ENCODE measurements at places on chromosomes 2 and 18.

DNA sequence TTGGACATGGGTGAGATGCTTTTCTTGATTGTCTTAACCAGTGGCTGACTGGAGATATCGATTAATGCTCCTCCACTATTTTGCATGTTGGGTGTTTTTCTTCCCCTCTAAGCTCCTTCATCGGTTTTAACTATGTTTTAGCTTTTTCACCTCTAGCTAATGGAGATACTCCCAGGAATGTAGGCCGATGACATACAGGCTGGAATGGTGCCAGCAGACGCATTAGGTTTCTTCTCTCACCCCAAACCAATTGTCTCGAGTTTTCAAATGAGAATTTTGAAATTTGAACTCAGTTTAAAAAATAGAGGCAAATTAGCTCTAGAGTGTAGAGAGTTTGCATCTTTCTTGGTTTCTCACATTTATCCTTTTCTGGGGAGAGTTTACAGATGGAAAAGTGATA is 247.6 kb downstream of the RPRM start:
- DNase-seq = no peak

DNA sequence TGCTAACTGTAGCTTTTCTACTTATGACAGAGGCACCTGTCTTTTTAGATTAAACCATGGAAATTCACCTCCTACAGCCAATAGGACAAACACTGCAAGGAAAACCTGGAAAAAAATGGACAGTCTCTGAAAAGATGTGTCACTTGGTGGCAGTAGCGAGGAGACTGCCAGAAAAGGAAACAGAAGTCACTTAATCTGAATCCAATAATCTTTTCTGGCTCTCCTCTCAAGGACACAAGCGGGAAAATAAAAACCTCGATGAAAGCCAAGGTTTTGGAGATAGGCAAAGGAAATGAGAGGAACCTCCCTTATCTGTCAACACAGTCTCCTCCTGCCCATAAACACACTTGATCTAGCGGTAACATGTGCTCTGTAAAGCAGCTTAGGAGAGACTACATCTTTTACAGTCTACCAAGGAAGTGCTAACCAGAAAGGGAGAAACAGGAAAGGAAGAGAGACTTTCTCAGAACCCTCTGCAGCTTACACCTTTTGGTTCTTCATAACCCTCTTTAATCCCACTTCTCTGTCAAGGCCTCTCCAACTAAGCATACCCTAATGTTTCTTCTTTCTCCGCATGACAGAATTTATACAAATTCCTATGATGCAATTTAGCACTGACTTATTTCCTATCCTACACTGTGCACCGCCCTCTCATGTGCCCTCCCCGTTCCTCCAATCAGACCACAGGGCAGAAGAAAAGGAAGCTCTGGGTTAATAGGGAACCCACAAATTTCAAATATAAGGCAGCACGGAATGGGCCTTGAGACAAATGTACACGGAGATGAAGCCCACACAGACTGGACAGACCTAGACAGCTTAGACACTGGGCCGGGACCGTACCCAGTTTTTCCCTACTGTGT is 52.8 kb downstream of the CLASP1 start:
- DNase-seq = no peak

GRCh38 chr2:42652086-42652485 is 83.7 kb downstream of the MTA3 start:
- no peak for DNase-seq

- DNase-seq = no peak
These were observed 56.1 kb downstream of the FARP2 start for GRCh38 chr2:241412144-241412543.

DNA sequence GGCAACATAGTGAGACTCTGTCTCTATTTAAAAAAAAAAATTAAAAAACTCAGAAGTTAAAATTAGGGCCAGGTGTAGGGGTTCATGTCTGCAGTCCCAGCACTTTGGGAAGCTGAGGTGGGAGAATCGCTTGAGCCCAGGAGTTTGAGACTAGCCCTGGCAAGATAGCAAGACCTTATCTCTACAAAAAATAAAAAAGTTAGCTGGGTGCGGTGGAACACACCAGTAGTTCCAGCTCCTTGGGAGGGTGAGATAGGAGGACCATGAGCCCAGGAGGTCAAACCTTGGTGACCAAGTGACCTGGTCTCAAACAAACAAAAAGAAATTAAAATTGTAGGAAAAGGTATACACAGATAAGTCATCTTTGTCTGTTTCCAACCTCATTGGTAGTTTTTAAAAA is 11.3 kb downstream of the TTLL4 start:
- DNase-seq = no peak

- DNase-seq = no peak
These were observed 324.5 kb upstream of the THUMPD2 start for GRCh38 chr2:40103590-40103989.

- DNase-seq = no peak
These were observed 448.1 kb downstream of the DCDC2C start for GRCh38 chr2:4151521-4151920.

- DNase-seq = no peak
These were observed 8.5 kb downstream of the RAB17 start for GRCh38 chr2:237581751-237582746.

- DNase-seq = no peak
These were observed 1.3 kb upstream of the TBC1D8 start for GRCh38 chr2:101152272-101153076.

GRCh38 chr2:62706721-62707521 is 1.4 kb downstream of the EHBP1 start:
- DNase-seq = no peak

- DNase-seq = no peak
These were observed 63.2 kb downstream of the ADCY3 start for GRCh38 chr2:24856791-24857211.

DNA sequence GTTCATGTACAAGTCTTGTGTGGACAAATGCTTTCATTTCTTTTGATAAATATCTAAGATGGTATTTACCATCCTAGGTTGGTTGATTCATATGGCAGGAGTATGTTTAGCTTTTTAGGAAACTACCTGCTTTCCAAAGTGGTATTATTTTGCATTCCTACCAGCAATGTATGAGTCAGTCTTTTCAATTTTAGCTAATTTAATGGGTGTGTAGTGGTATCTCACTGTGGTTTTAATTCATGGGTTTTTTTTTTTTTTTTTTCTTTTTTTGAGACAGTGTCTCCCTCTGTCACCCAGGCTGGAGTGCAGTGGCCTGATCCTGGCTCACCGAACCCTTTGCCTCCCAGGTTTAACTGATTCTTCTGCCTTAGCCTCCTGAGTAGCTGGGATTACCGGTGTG is 4.2 kb downstream of the ZNF512 start:
- DNase-seq = no peak

GRCh38 chr2:176585291-176585690 is 316.0 kb downstream of the MTX2 start:
- no peak for DNase-seq

DNA sequence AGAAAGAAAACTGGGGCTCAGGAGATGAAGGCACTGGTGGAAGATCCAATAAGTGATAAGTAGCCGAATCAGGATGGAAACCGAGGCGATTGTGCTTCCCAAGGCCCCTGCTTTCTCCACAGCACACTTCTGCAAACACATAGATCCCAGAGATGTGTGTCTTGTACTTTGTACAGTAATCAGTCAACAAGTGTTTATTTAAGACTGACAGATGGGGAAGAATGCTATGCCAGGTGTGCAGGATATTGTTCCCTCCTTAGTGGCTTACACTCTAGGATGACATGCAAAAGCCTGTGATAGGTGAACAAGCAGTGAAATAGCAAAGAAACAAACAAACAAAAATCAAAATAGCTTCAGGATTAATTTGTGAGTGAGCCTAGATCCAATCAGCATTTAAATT is 116.6 kb downstream of the ACTR3 start:
- DNase-seq = no peak

- DNase-seq = no peak
These were observed 40.8 kb upstream of the CYP1B1 start for GRCh38 chr2:38116762-38117161.

GRCh38 chr2:23219666-23220065 is 165.3 kb upstream of the KLHL29 start:
- DNase-seq = no peak

GRCh38 chr2:55452879-55453278 is 33.2 kb upstream of the CCDC88A start:
- no peak for DNase-seq

DNA sequence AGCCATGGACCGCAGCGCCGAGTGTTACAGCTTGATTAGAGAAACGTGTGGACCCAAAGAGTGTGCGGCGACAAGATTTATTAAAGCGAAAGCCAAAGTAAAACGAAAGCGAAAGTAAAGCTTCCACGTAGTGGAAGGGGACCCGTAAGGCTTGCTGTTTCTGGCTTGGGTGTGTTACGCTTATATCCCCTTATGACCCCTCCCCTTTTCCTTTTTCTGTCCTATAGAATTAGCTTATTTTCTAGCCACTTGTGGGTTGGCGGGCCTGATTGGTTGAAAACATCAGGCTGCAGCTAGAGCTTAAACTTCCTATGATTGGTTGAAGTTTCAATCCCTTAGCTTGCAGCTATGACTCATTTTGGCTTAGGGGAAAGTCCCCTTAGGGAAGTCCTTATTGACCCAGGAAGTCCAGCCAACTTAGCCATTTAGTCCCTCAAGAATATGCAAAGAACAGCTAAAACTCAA is 969.7 kb downstream of the DCDC2C start:
- no peak for DNase-seq

- no peak for DNase-seq
These were observed 152.8 kb downstream of the SMAD2 start for GRCh38 chr18:47777626-47778025.

DNA sequence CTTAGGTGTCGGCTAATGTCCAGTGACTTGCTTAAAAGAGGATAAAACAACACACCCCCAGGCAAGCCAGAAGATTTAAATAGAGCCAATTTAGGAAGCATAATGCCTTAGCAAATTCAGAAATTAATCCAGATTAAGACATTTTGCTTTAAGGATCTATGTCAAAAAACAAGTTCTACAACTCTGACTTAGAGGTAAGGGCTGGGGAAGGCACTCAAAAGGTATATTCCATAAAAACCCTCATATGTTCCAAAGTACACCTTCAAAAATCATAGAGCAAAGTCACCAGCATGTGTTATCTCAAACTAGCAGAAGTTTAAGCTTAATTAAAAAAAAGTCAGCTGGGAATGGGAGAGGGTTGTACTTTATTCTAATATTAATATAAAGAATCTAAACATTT is 206.4 kb downstream of the NOL4 start:
- DNase-seq = no peak

- DNase-seq = no peak
These were observed 46.3 kb upstream of the CCDC150 start for GRCh38 chr2:196592911-196593881.

DNA sequence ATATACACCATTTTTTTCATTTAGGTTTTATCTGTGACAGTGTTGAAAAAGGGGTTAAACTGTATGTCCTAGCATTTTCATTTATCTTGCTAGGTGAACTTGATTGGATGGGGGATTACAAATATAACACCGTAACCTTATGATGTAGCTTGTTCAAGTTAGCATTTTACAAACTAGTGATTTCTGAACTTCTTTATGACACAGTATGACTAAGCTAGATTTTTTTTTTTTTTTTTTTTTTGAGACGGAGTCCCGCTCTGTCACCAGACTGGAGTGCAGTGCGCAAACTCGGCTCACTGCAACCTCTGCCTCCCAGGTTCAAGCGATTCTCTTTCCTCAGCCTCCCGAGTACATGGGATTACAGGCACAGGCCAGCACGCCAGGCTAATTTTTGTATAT is 47.1 kb downstream of the KCMF1 start:
- no peak for DNase-seq

GRCh38 chr2:166449439-166449838 is 44.6 kb downstream of the SCN7A start:
- no peak for DNase-seq

DNA sequence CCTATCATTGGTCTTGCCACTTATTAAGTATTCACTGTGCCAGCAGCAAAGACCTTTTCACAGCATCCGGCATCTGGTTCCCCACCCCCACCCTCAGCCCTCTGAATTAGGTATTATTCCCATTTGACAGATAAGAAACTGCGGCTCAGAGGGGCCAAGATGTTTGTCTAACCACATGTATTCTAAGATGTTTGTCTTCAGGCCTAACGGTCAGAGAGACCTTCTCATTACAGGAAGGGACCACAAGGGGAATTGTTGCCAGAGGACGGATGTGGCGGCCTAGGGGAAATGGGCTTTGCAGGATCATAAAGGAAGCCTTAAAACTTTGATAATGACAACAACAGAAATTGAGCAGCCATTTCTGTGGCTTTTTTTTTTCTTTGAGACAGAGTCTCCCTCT is 16.6 kb downstream of the NPPC start:
- no peak for DNase-seq

GRCh38 chr2:73821669-73822068 is 7.1 kb upstream of the STAMBP start:
- no peak for DNase-seq

DNA sequence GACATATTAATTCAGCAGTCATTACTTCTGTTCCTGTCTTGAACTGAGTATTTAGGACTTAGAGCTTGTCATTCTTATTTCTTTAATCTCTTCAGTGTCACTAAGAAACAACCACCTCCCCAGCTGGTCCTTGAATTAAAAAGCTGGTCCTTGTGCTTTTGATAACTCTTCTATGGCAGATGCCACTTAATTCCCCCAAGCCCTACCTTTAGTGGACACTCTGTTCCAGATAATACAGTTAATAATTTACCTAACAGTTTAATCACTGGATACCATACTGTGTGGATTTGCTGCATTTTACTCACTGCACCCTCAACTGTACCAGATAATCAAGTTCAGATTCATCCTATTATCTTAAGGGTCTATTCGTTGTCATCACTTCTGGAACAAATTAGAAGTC is 73.1 kb downstream of the SKA1 start:
- no peak for DNase-seq

GRCh38 chr2:28628506-28628905 is 123.1 kb upstream of the PPP1CB start:
- DNase-seq = no peak

GRCh38 chr2:95275601-95276243 is 1.5 kb downstream of the PROM2 start:
- no peak for DNase-seq

DNA sequence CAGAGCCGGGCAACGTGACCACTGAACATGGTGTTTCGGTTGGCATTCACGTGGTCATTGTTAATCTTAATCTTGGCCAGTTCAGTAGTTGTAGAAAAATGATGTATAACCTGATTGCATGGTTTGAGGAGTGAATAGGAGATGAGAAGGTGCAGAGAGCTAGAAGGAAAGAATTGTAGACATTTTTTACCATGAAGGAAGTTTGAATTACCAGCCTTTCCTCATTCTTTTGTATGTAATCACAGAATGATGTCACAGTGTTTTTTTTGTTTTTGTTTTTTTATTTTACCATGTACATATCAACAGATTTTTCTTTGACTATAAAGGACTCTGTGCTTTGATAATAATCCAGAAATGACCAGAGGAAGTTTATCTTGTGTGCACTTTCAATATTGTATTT is 126.3 kb downstream of the LTBP1 start:
- DNase-seq = no peak

GRCh38 chr2:205115511-205115910 is 566.8 kb upstream of the NRP2 start:
- DNase-seq = no peak

GRCh38 chr18:3441290-3441689 is 8.7 kb upstream of the TGIF1 start:
- DNase-seq = no peak
